ENCODE measurements at places on chromosomes 16 and 17.

DNA sequence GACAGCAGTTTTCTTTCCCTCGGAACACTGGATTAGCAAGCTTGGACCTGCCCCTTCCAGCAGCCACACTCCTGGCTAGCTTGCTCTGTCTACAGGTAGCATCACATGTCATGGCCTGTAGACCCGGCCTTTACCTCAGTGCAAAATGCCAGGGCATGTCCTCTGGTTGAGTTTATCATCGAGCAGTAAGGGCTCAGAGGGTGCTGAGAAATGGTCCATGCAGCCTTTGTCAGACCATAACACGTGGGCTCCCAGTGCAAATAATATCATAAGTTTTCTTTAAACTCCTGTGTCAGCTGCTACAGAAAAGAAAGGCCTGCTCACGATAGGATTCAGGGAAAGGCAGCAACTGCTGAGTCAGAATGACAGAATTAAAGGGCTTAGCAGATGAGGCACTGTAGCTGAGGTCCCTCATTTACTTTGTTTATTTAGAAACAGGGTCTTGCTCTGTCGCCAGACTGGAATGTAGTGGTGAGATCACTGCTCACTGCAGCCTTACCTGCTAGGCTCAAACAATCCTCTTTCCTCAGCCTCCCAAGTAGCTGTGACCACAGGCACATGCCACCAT lies 8.0 kb upstream of the GNA13 start:
- DNase-seq = no peak

DNA sequence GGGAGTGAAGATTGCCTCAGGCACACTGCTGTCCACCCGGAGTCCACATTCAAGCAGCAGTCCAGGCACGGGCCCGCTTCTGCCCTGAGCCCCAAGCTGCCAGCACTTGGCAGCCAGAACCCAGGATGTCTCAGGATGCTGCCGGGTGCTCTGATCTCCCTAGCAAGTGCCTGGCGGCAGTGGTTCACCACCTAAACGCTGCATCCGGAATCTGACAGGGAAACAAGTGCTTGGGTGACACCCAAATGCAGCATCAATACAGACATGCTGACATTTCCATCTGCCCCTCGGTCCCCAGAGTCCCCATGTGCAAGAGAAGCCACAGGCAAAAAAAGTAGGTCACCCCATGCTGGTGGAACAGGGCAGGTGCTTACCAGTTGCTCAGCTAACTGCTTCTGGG lies 197.1 kb upstream of the RPL38 start:
- no peak for DNase-seq

GRCh38 chr16:69411064-69411985 lies 13.1 kb upstream of the CYB5B start:
- DNase-seq = no peak

DNA sequence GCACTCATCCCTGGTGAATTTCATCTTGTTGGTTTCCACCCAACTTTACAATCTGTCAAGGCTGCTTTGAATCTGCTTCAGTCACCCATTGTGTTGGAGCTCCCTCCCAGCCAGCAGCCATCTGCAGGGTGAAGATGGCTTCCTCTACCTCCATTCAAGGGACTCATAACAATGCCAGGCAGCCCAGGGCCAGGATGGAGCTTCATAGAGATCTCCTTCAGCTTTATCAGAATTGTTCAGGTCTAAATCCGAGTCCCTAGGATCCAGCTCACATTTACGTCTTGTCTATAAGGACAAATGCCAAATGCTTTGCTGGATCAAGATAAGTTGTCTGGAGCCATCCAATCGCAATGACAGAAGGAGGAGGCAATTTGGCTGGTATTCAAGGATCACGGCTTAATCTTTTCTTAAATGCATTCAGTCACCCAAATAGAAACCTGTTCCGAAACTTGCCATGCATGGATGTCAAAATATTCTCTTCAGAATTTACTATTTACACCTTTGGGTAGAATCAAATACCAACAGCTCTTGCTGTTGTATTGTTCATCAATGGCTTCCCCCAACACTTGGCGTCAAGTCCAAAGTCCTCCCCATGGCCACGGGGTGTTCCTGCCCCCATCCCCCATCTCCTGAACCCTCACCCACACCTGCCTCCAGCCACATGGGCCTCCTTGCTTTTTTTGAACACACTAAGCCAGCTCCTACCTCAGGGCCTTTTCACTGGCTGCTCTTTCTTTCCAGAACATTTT lies 3.8 kb upstream of the FAM171A2 start:
- DNase-seq = no peak

GRCh38 chr16:54171626-54172537 lies 114.7 kb downstream of the IRX3 start:
- DNase-seq = no peak

GRCh38 chr17:75228305-75228704 lies 22.8 kb downstream of the NUP85 start:
- DNase-seq = no peak

DNA sequence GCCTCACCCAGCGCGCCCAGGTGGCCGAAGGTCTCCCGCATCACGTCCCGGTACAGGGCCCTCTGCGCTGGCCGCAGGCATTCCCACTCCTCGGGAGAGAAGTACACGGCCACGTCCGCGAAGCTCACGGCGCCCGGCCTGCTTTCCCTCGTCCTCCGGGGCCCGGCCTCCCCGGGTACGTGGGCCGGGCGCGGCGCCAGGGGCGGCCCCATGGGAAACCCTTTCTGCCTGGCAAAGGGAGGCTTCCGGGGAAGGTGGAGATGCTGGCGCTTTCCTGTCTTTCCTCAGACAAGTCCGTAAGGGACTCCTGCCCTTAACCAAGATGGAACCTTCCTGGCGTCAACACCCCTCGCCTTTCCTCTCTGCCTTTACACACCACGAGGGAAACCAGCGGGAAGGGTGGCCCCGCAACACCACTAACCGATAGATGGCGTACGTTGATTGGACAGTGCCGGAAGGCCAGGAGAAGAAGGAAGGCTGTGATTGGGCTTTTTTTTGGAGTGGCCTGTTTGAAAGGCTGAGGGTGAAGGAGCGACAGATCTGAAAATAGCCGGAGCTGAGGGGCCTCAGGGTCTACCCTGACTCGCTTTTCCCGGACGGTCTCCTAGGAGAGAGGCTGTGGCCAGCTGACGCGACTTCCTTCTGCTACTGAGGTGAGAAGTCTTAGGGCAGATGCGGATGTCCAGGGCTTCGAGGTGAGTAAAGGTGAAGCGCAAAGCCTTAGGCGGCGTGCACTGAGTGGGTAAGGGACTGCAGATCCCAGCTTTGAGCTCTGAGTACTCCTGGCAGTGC lies at the start of gene ZNF785:
TSS of gene ZNF785 (minus strand) at position 298 of the 792 bp plus-strand sequence. CDS start at position 212, 86 bp downstream.
- peak; percentile 97 for DNase-seq

- no peak for DNase-seq
Observed at GRCh38 chr16:67390816-67391423, 2.4 kb downstream of the TPPP3 start.

- DNase-seq = no peak
Observed at GRCh38 chr16:64412578-64413280, 709.1 kb downstream of the CDH11 start.

DNA sequence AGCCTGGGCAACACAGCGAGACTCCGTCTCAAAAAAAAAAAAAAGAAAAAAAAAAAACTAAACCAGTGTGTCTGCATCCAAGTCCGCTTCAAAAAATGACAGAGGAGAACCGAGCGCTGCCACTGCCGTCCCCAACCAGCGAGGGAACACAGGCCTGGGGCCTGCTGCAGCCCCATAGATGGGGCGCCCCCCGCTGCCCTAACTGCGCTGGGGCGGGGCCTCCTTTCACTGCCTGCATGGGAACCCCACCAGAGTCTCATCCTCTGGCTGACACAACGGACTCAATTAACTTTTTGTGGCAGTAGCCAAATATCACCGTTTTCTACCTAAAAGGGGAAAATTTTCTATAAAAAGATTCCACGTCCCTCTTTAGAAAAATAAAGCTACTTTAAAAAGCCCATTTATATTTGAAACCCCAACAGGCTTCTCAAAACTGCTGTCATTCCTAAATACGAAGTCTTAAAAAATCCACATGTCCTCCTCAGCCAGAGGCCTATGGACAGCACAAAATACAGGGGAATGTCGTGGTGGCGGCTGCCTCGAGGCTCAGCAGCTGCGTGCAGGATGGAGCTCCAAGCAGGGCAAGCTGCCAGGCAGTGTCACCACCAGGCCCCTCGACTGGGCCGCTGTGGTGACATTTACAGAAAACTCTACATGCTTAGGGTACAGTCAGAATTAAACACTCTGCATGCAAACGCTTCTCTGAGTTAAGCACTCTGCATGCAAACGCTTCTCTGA lies 30.3 kb downstream of the KLHDC4 start:
- no peak for DNase-seq

DNA sequence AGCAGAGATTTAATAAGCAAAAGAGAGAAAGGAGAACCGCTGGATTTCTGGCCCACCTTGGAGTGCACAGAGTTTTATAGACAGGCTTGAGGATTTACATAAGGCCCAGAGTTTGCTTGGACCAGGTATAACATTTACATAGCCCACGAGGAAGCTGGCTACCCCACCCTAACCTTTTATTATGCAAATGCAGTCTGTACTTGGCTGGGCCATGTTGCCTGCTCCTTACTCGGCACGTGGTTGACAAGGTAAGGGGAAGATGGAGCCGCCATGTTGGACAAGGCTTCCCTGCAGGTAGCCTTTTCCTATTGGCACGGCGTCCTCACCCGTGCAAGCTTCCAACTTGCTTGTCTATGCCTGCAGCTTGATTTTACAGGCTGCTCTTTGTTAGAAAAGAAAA lies 35.2 kb upstream of the HS3ST3A1 start:
- no peak for DNase-seq

- DNase-seq = no peak
Observed at GRCh38 chr17:16994631-16995030, 22.7 kb upstream of the TNFRSF13B start.

DNA sequence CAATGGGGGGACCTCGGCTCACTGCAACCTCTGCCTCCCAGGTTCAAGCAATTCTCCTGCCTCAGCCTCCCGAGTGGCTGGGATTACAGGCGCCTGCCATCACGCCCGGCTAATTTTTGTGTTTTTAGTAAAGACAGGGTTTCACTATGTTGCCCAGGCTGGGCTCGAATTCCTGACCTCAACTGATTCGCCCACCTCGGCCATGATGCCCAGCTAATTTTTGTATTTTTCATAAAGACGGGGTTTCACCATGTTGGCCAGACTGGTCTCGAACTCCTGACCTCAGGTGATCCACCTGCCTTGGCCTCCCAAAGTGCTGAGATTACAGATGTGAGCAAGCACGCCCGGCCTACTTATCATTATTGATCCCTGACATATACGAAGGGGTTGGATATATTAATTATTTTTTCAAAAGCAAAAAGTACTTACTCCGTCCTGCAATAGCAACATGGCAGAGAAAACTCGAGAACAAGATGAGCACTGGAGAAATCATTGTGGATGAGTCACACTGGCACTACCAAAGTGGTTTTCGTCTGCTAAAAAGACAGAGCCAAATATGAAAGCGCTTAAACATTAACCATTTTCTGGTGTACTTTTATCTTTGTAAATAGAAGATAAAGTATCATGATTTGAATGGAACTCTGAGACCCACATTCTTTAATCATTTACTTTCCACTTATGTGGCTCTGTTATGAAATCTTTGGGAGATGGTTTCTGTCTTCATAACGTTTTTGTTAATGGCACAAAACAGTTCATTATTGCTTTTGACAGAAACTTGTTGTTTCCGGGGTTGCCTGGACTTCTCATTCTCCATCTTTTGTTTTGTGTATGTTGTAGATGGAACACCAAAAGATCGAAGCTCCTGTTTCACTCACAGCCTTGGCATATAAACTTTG lies at the start of gene APOH:
TSS of gene APOH (minus strand) at position 529 of the 896 bp plus-strand sequence. CDS start at position 493, 36 bp downstream.
- DNase-seq = no peak

- DNase-seq = no peak
Observed at GRCh38 chr16:77963185-77964044, 58.9 kb upstream of the CLEC3A start.
